GM12892 (cell line): ENCODE measurements at places on chromosomes 11 and 22.

GRCh38 chr22:24005201-24005600 lies at the start of gene GSTT4:
Gene GSTT4 (minus strand): TSS chr22:24005453. CDS start chr22:24005356, 97 bp downstream.
- no peak for DNase-seq

DNA sequence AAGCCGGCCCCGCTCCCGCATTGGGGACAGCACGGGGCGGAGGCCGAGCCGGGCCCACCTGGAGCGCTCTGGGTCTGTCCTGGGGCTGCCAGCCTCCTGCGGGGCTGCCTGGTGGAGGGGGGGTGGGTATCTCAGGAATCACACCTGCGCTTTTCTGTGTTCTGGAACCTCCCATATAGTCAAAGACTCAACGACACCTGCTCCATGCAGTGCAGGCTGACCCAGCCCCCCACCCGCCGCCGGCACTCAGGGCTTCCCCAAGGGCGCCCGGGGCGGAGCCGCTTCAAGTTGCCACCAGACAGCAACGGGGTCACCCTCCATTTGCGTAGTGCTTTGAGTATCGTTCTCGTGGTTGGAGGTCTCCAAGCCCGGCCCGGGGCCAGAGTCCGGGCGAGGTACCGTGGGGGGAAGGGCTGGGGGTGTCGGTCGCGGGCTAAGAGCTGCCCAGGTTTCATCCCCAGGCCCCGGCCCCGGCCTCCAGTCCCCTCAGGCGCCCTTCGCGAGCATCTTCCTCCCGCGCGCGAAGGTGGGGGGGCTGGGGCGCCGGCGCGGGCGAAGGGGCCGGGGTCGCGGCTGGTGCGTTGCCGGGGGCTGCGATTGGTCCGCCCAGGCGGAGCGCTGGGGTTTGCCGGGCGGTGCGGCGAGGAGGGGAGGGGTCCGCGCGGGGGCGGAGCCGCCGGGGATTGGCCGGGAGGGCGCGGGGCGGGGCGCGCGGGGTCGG lies 6.6 kb downstream of the TSPAN4 start:
- DNase-seq = no peak

DNA sequence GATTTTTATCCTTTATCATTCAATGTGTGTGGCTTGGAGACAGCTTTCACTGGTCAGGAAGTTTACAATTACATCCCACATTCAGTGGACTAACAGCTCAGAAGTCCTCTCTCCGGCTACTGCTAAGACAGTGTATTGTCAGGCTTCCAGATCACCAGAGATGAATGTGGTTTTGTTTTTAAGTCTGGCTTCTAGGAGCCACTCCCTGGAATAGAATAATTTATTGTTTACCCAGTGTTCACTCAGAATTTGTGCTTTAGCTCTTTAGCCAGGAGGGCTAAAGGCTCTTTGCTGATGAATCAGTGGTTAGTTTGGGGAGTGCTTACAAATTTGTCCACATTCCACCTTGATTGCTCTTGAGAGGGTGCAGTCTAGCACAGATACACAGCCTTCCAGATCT lies 26.5 kb downstream of the TRIM77 start:
- no peak for DNase-seq

DNA sequence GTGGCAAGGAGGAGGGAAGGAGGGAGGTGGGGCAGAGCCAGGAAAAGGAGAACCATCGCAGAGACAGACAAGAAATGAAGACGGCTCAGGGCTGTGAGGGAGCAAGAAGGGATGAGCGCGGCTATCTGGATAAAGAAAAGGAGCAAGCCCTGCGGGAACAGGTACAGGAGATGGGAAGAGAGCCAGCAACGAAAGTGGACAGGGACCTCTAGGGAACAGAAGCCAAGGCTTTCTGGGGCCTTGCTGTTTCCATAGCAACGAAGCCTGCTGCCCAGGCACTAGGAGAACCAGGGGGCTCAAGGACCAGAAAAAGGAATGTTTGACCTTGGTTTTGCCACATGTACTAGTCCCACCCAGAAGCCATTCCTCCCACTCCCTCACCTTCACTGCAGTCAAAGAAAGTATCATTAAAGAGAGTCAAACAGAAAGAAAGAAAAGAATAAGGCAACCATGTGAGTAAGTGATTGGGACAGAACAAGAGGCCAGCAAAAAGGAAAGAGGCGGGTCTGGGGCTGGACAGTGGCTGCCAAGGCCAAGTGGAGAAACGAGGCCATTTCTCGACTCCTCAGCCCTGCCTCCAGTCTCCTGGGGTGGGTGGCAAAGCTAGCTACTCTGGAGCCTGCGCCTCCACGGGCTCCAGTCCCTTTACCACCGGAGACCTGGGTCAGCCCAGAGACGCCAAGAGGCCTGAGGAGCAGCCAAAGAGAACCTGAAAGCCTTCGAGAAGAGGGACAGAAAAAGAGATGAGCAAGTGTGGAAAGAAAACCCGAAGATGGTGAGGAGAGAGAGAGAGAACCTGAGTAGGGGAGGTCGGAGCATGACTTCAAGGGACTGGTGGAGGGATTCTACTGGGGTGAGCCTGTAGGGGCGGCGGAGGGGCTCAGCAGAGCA lies 35.1 kb downstream of the NRXN2 start:
- DNase-seq = no peak

DNA sequence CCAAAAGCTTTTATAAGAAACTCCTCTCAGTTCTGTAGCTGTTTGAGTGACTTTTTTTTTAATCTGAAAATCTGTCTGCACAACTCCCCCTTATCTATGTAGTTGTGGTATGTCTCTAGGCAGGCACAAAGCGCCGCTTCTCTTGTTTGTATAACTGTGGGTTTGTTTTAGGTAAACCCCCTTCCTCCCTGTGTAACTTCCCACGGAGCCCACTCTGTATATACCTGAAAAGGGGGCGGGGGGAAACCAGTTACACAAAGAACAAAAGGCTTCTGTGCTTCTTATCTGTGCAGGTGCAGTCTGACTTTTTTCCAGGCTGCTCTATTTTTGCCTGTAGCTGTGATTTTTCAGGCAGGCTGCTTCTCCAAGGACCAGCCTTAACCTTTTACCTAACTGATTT lies 13.2 kb downstream of the OR10AG1 start:
- DNase-seq = no peak

GRCh38 chr11:93737904-93738612 lies 3.2 kb downstream of the TAF1D start:
- DNase-seq = no peak

GRCh38 chr22:35064664-35065063 lies 1.3 kb upstream of the ISX start:
- DNase-seq = peak; percentile 44

- DNase-seq = no peak
Observed at GRCh38 chr11:128240546-128240945, 346.8 kb downstream of the ETS1 start.

GRCh38 chr11:64762277-64762673 lies 2.5 kb upstream of the PYGM start:
- DNase-seq = no peak

DNA sequence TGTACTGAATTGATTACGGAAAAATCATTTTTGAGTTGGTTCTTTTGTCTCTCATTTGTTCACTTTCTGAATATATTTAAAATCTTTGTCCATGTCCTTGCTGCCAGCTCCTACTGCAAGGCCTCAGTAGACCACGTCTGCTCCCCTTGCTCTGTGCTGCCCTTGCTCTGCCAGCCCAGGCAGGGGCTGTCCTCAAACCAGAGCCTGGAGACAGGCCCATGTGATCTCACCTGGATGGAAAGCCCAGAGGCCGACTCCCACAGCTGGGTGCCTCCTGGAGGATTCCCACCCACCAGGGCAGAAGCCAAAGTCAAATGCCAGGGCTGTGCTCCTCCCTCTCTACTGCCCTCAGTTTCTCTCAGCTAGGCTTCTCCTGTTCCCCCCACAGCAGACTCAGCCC lies 141.8 kb downstream of the NTM start:
- DNase-seq = no peak

DNA sequence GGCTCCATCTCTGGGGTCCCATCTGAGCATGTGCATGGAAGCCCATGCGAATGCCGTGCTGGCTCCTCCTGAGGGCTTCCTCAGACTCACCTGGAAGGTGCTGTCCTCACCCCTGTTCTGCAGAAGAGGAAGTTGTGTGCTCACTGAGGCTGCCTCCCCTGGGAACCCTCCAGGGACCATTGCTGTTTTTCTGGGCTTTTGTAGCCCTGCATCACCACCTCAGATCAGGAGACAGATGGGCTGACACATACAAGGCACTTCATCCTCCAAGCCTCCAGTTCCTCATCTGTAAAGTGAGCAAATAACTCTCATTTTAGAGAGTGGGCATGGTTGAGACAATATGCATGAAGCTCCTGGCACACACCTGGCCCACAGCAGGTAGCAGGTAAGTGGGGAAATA lies 12.1 kb upstream of the LRRC32 start:
- DNase-seq = no peak

GRCh38 chr11:106384429-106384828 lies 307.0 kb downstream of the AASDHPPT start:
- DNase-seq = no peak

GRCh38 chr11:70067036-70067435 lies 11.1 kb upstream of the ANO1 start:
- no peak for DNase-seq

DNA sequence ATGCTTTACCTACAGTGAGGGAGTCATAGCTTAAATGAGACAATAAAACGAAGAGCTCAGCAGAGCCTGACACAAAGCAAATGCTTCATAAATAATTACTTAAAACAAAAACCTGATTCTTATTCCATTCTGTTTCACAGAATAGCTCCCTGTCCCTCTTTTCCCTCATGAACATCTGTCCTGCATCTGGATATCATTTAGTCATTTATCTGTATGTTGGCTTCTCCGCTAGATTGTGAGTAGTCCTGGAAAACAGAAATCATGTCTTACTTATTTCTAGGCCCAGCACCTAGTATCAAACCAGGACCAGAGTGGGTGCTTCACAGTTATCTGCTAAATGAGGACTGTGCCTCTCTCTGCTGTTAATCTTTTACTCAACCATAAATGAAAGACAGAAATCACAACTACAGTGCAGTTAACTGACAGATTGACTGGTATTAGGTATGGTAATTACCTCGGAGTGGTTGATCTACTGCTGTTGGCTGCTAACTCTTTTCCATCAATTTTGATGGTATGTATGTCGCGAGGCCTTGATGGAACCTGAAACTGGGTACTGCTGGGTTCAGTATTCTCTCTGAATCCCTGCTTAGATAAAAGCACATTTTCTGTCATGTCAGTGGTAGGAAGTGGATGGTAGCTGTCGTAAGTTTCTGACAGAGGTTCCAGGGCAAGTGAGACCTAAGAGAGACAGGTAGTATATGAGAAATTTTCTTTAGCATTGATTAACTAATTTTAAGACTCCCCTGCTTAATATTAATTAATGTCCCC lies 31.5 kb downstream of the C2CD3 start:
- no peak for DNase-seq

GRCh38 chr22:44275631-44275995 lies 37.1 kb downstream of the SHISAL1 start:
- DNase-seq = no peak

DNA sequence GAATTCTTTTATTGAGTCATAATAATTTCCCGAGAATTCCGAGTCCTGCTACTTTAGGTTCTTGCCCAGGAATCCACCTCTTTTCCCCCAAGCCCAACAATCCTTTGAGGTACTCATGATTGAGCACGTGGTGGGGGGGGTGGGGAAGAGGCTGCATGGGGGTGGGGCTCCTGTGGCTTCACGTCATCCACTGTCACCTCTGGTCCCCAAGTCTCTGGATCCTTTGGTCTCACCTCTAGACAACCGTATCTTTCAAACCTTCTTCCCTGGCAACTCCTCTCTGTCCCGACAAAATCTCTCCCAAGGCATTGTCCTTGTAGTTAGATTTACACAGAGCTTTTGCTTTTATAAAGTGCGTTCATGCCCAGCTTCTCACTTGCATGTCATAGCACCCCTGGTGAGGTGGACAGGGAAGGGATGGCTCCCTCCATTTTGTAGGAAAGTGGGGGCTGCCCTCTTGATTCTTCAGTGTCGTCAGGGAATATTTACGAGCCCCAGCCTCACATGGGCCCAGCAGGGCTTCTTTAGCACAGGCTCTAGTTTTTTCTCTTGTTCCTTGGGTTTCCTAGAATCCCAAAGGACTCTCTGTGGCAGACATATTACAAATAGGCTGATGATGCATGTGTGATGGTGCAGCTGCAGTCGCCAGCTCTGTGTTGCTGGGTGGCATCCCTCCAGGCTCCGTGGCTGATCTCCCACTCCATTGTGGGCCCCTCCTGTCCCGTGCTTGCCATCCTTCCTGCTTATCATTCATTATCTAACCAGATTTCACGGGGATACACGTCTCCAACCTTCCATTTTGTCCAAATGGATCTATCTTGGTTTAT lies 8.4 kb downstream of the UCP3 start:
- no peak for DNase-seq

- DNase-seq = no peak
Observed at GRCh38 chr11:83819931-83820549, 533.9 kb upstream of the CCDC90B start.

- no peak for DNase-seq
Observed at GRCh38 chr22:40805239-40805638, 13.9 kb downstream of the SLC25A17 start.

GRCh38 chr11:34180040-34180813 lies 74.8 kb downstream of the NAT10 start:
- no peak for DNase-seq

DNA sequence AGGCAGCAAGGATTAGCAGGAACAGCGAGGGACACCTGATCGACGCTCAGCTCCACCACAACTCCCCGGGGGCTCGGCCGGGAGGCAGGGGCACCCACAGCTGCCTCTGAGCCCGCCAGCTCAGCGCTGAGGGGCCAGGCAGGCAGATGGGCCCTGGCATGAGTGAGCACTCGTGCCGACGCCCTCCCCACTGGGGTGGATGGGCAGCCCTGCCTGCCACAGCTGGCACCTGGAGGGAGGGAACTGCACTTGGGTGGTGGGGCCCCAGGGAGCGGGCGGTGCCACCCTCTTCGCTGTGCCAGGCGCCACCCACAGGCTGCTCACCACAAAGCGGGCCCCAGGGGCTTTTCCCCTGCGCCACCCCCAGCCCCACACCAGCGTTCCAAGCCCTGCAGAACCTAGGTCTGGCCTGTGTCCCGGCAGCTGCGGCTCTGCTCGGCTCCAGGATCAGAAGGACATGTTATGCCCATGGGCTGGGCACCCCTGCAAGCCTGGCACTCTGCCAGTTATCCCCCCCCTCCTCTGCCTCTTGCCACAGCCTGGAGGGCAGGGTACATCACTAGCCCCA lies 28.8 kb downstream of the WNT7B start:
- DNase-seq = no peak

DNA sequence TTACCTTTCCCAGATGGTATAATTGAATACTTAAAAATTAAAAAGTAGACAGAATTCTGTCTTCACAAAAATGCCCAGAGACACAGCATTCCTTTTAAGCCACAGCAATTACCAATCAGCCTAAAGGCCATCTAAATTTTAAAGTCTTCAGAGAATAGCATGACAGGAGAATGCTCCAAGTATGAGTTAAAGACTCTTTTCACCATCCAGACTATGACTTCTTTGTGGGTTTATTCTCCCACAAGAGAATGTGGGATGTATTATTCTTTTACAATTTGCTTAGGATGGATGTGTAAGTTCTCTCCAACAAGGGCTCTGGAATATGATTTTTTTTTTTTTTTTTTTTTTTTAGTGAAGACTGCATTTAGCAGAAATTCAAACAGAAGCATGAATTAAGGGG lies 249.9 kb downstream of the TTC28 start:
- no peak for DNase-seq

GRCh38 chr11:103929170-103929903 lies 107.1 kb upstream of the DDI1 start:
- peak; percentile 13 for DNase-seq

GRCh38 chr22:47200273-47201051 lies 438.0 kb downstream of the TBC1D22A start:
- DNase-seq = no peak

- DNase-seq = no peak
Observed at GRCh38 chr11:115930886-115931547, 426.8 kb upstream of the CADM1 start.
